ENCODE measurements at places on chromosomes 5 and 9.

DNA sequence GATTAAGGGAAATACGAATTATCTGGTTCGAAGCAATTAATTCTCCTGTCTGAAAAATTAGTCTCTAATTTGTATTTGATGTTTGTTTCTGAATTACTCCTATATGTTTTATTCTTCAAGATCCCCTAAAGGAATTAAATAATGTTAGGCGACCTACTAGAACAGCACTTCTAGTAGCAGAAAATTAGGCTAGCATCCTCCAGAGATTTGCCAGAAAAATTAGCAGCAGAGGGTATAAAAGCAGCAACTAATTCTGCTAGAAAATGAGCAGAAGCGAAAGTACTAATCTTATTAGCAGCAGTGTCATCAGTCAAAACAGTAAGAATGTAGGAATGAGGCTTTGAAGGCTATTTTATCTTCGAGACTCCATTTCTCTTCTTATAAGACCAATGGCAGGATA is 114.3 kb upstream of the PJA2 start:
- DNase-seq, result no peak

DNA sequence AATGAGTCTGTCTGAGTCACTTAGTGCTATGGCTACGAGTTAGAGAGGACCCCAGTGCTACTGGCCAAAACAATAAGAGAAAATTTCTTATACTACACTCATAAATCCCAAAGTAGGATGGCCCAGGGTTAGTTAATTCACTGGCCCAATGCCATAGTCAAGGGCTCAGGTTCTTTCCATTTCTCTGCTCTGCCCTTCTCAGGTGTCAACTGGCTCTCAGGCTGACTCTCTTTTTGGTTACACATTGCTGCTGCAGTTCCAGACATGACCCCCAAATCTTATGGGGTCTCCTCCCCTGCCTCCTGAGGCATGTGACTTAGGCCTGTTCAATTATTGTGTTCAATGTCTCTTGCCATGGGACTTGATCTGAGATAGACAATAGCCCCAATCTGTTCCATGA is 70.4 kb downstream of the ARHGEF37 start:
- DNase-seq, result no peak

DNA sequence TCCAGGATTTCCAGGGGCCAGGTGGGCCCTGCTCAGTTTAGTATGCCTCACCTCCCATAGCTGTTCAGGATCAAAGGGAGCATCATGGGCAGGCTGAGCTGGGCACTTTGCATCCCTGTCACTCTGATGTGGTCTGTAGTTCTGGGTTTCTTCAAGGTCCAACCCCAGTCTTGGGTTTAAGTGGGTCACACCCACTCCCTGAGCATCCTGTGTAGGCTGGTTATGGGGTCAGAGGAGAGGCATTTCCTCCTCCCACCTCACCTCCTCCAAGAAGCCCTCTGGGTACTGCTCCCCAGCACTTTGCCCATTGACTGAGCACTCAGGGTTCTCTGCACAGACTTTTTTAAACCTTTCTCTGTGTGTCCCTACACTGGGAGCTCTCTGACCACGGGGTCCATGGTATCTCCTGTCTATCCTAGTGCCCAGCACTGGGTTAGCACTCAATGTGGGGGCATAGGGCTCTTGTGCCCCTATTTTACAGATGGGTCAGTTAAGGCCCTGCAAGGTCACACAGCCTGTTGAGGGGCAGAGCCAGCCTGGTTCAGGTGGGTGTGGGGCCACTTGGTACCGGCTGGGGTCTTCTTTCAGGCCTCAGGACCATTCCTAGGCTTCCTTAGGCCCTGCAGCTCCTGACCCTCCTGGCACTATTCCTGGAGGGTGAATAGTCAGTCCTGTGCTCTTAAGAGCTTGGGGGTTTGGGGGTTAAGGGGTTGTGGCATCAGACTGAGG is 19.0 kb downstream of the CXXC5 start:
- no peak for DNase-seq

- DNase-seq, result no peak
These were observed 111.3 kb upstream of the ZNF462 start for GRCh38 chr9:106751681-106752080.

GRCh38 chr9:35980289-35981011 is 22.5 kb upstream of the OR2S2 start:
- no peak for DNase-seq
